ENCODE measurements at places on chromosomes 7 and 10.

- H3K27ac ChIP-seq = no peak overlapping the region
- DNase-seq = no peak
- peaks cover 6% of the 10 kb centered on the region for H3K36me3 ChIP-seq
- no peaks in the 10 kb centered on the region for H3K4me1 ChIP-seq
- H3K4me3 ChIP-seq = no peak overlapping the region
- no peaks in the 10 kb centered on the region for H3K27me3 ChIP-seq
Measured at GRCh38 chr7:140898786-140899536, 25.8 kb downstream of the BRAF start.

DNA sequence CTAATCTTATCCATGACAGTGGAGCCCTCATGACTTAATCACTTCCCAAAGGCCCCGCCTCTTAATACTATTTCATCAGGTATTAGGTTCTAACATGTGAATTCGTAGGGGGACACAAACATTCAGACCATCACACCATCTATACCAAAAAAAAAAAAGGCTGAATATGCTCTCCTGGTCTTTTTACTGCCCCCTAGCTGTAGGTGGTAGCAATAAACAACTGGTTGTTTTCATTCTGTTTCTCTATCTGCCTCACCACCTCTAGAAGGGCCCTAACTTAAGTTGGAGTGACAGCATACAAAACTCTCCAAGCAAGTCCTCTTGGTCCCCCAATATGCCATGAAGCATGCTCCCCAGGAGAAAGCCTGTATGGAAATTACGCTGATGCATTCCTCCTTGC is 94.1 kb downstream of the GRM8 start:
- H3K27me3 ChIP-seq = no peaks in the 10 kb centered on the region
- no peak overlapping the region for H3K27ac ChIP-seq
- no peak overlapping the region for H3K4me3 ChIP-seq
- DNase-seq = no peak
- H3K36me3 ChIP-seq = no peaks in the 10 kb centered on the region

DNA sequence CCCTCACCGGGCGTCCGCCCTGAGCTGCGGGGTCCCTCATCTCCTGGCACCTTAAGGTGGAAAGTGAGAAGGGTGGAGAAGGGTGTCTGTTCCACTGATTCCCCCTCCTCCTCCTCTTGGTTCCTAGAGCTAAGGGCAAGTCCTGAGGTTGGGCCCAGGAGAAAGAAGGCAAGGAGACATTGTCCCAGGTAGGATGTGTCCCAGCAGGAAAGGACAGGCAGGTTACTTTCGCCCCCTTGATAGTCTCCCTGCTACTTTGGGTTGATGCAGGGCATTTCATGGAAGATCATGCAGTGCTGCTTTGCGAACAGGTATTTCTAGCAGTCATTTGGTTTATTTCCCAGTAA is 582 bp downstream of the STEAP2 start:
- no peaks in the 10 kb centered on the region for H3K27me3 ChIP-seq
- DNase-seq = no peak

DNA sequence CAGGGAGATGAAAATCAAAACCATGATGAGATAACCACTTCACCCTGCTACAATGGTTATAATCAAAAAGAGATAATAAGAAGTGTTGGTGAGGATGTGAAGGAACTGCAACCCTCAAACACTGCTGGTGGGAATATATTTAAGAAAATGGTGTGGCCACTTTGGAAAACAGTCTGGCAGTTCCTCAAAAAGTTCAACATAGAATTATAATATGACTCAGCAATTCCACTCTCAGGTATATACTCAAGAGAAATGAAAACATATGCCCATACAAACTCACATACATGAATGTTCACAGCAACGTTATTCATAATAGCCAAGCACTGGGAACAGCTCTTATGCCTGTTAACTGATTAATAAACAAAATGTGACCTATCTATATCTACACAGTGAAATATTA is 104.8 kb downstream of the SLC25A13 start:
- no peak overlapping the region for H3K27ac ChIP-seq
- no peaks in the 10 kb centered on the region for H3K4me1 ChIP-seq
- DNase-seq = no peak
- H3K27me3 ChIP-seq = no peaks in the 10 kb centered on the region
- no peaks in the 10 kb centered on the region for H3K36me3 ChIP-seq

- DNase-seq = no peak
- no peak overlapping the region for H3K4me3 ChIP-seq
- H3K4me1 ChIP-seq = no peaks in the 10 kb centered on the region
- H3K36me3 ChIP-seq = no peaks in the 10 kb centered on the region
- no peaks in the 10 kb centered on the region for H3K27me3 ChIP-seq
- no peak overlapping the region for H3K27ac ChIP-seq
Measured at GRCh38 chr10:80090121-80090520, 11.7 kb downstream of the TMEM254 start.

DNA sequence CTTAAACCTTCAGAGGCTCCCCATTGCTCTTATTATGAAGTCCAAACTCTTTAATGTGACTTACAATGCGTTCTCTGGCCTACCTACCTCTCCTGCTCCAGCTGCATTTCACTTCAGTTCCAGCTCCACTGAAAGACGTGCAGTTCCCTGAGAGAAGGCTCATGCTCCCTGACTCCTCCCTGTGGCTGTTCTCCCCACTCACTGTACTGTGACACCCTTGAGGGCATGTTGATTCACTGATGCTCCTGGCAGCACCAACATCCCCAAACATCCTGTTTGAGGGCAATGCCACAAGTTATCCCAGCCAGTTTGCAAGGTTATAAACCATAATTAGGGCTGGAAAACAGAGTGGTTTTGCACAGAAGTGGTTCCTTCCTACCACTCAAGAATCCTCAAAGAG is 111.2 kb downstream of the LSM5 start:
- DNase-seq = no peak
- H3K27ac ChIP-seq = no peak overlapping the region
- H3K4me1 ChIP-seq = no peaks in the 10 kb centered on the region
- H3K27me3 ChIP-seq = no peaks in the 10 kb centered on the region

DNA sequence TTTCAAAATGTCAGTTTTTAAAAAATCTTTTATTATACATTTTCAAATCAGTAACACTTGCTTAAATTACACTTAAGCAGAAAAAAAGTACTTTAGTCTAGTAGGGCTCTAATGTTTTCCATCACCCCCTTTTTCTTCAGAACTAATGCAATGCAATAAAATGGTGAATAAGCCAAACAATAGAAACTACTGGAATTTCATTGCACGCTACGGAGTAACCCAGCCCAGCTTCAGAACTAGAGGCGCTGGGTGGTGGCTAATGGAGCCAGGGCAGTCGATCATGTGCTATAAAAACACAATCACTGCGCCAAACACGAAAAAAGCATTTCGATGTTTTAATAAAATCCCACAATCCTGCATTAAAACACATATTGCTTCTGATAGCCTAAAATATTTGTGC is 59.9 kb upstream of the ODAD2 start:
- peaks cover 12% of the 10 kb centered on the region for H3K4me1 ChIP-seq
- no peak overlapping the region for H3K27ac ChIP-seq
- H3K4me3 ChIP-seq = no peak overlapping the region
- no peak for DNase-seq
- no peaks in the 10 kb centered on the region for H3K27me3 ChIP-seq
- H3K36me3 ChIP-seq = peaks cover 14% of the 10 kb centered on the region

- no peak for DNase-seq
- H3K4me3 ChIP-seq = no peak overlapping the region
- H3K36me3 ChIP-seq = no peaks in the 10 kb centered on the region
- H3K27me3 ChIP-seq = no peaks in the 10 kb centered on the region
Measured at GRCh38 chr7:132255898-132256297, 320.4 kb downstream of the PLXNA4 start.

DNA sequence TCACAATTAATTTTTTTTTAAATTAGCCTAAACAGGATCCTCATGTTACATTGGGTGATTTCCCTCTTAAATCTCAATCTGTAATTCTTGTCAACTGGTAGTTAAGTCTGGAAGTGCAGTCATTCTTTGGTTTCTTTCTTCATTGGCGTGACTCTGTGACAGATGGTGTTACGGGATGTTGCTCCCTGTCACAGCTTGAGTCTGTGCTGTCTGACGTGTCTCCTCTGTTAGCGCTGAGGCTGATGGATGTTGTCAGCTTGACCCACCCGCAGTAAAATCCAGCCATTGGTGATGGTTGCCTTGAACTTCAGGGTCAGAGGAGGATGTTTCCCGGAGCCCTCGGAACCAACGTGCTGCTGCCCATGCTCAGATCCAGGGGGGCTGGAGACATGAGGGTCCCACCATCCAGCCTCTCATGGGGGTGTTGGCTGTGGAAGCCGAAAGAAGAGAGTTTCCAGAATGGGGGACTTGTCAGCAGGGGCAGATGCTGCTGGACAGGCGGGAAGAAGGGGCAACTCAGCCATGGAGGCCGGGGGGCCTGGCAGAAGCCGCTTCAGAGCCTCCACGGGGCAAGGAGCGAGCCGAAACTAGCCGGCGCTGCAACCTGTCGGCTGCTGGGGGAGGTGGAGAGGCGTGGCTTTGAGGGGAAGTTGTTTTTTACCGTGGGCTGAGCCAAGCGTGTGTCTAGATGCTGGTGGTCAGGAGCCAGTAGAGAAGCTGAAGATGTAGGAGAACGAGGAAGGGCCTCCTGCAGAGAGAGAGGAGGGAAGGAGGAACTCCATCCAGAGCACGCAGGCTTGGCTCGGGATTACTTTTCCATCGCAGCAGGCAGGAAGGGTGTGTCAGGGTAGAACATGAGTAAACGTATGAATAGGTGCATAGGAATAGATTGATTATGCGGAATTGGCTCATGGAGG is 3.5 kb downstream of the SUN1 start:
- DNase-seq = no peak
- no peak overlapping the region for H3K4me3 ChIP-seq
- H3K4me1 ChIP-seq = peaks cover 56% of the 10 kb centered on the region

DNA sequence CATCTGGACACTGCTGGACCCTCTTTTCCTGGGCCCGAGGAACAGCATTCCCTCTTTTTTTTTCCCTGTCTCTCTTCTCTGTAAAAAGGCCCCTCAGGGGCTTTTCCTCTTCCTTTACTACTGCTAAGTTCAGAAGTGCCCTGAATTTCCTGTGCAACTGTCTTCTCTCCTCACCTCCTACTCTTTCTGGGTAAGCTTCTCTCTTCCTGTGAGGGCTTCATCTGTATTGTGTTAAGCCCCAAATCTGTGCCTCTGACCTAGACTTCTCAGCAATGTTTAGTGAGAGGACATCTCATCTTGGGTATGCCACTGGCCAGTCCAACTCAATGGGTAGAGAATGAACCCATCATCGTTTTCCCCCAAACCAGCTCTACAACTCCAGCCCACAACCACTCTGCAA is 174.2 kb downstream of the PTEN start:
- no peaks in the 10 kb centered on the region for H3K27me3 ChIP-seq
- no peak overlapping the region for H3K27ac ChIP-seq
- no peak overlapping the region for H3K4me3 ChIP-seq
- peaks cover 44% of the 10 kb centered on the region for H3K4me1 ChIP-seq

DNA sequence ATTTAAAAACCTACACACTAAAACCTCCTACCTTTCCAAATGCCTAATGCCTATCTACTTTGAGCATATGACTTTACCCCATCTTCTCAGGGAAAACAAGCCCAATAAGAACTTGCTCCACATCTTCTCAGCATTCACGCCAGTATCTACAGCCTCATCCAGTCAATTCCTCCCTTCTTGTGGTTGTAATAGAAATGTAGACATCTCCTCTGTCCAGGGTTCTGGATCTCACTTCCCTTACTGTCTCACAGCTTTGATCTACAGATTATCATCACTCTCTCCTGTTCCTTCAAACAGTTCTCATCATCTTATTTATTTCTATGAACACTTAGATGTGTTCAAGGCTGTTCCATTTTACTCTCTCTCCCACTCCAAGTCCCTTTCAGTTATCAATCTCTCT is 70.4 kb upstream of the NOBOX start:
- no peaks in the 10 kb centered on the region for H3K4me1 ChIP-seq
- no peak overlapping the region for H3K27ac ChIP-seq
- H3K4me3 ChIP-seq = no peak overlapping the region
- no peaks in the 10 kb centered on the region for H3K36me3 ChIP-seq

- H3K4me1 ChIP-seq = no peaks in the 10 kb centered on the region
- no peak overlapping the region for H3K4me3 ChIP-seq
- H3K27ac ChIP-seq = no peak overlapping the region
- H3K36me3 ChIP-seq = no peaks in the 10 kb centered on the region
- DNase-seq = no peak
Measured at GRCh38 chr7:132915647-132916046, 166.2 kb downstream of the CHCHD3 start.

DNA sequence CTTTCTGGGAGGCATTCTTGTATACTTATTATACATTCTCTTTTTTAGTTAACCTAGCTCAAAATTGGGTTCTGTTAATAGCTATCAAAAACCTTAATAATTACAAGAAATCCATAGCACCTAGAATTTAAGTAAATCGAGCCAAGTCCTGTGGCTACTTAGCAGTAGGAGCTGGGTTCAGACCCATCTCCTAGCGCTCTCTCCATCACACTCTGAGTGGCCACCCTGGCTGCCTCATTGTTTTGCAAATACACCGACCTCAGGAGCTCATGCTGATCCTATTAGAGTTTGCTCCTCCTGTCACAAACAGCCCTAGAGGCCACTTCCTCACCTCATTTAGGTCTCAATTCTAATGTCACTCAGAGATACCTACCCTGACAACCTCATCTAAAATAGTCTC is 46.2 kb upstream of the OSBPL3 start:
- H3K36me3 ChIP-seq = no peaks in the 10 kb centered on the region
- H3K4me3 ChIP-seq = no peak overlapping the region
- no peak for DNase-seq
- no peaks in the 10 kb centered on the region for H3K4me1 ChIP-seq
- no peaks in the 10 kb centered on the region for H3K27me3 ChIP-seq

- peak within 1 kb of the TSS; percentile 39 for H3K4me3 ChIP-seq
- H3K27me3 ChIP-seq = no peaks in the 10 kb centered on the region
- no peak within 1 kb of the TSS for H3K27ac ChIP-seq
- DNase-seq = no peak
- no peaks in the 10 kb centered on the region for H3K36me3 ChIP-seq
- H3K4me1 ChIP-seq = peaks cover 15% of the 10 kb centered on the region
Measured at GRCh38 chr10:100969187-100970075, at the start of gene SEMA4G. SEMA4G (plus strand) TSS chr10:100969504; CDS start chr10:100972913, 3,409 bp downstream.

DNA sequence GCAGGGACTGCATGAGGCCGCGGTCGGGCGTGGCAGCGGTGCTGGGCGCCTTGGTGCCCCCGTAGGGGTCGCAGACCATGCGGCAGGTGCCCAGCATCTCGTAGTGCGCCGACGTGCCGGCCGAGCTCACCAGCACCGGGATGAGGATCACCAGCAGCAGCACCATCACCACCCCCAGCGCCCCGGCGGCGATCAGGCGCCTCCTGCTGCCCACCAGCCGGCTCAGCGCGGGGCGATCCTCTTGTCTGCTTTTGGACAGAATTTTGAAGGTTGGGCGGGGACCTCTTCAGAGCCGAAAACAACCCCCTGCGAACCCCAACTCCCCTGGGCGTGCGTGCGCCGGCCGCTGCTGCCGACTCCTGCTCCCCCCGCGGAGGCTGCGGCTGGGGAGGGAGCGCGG is 779 bp downstream of the C1QL3 start:
- H3K4me3 ChIP-seq = peak overlapping the region; percentile 49
- DNase-seq = no peak
- no peak overlapping the region for H3K27ac ChIP-seq
- no peaks in the 10 kb centered on the region for H3K36me3 ChIP-seq
- H3K27me3 ChIP-seq = no peaks in the 10 kb centered on the region

All from tibial artery (tissue), 4 donors.